ENCODE measurements at places on chromosomes 6 and 20. TPM values are rescaled to one million over a fixed set of nuclear protein-coding genes. Genes with fewer than 3 reads are reported as not detected.

The RFX6 gene
- polyA plus RNA-seq: 20.8 TPM

GRCh38 chr6:55601120-55601519 lies 22.1 kb upstream of the HMGCLL1 start:
- H3K27ac ChIP-seq: no peak overlapping the region
- DNase-seq: no peak
- no peaks in the 10 kb centered on the region for H3K27me3 ChIP-seq
- H3K4me3 ChIP-seq: no peak overlapping the region

DNA sequence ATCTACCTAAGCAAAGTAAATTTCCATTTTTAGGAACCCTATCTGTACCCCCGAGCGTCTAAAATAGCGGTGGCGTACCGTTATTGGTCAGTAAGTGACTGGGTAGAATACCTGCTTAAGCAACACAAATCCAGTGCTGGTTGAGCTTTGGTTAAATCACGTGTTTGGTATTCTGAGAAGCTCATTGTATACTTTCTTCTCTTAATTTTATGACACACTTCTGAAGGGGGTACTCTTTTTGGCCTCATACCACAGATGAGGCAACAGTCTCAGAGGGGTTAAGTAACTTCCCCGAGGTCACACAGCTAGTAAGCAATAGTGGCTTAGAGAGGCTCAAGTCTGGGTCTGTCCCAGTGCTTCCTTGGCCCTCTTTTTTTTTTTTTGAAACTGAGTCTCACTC lies 151.2 kb downstream of the TFAP2C start:
- H3K4me1 ChIP-seq: no peaks in the 10 kb centered on the region
- no peak for DNase-seq
- no peaks in the 10 kb centered on the region for H3K36me3 ChIP-seq
- no peaks in the 10 kb centered on the region for H3K27me3 ChIP-seq
- no peak overlapping the region for H3K27ac ChIP-seq
- H3K4me3 ChIP-seq: no peak overlapping the region

DNA sequence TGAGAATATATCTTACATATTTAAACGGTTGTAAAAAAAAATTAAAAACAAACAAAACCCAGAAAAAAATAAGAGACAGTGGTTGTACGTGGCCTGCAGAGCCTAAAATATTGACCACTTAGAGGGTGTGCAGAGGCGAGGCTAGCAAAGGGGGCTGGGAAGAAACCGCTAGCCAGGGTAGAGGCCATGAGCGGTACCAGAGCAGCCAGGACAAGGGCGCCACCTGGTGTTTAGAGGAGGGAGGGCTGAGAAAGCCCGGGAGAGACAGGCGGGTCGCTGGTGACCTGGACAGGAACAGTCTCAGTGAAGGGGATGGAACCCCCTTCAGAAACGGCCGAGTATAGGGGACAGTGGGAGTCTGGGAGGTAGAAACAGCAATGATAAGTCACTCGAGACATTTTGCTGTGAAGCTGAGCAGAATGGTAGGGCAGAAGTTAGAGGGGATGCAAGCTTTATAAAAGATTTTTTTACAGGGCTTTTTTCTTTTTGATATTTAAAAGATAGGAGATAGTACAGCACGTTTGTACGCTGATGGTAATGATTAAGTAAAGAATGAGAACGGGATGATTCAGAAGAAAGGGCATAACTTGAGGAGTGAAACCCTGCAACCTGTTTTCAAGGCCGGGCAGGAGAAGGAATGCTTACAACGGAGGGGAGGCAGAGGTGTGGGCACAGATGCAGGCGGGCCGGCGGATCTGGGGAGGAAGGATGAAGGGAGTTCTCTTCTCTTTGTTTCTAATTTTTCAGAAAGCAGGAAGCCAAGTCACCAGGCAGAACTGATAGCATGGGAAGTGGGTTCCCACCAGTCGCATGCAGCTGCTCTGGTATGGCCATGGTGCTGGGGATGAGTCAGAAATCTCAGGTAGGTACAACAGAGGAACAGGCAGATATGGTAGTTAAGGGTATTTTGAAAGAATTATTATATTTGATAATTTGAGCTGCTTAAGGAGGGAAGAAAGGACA lies 76.2 kb downstream of the FAM229B start:
- H3K36me3 ChIP-seq: no peaks in the 10 kb centered on the region
- peak; percentile 44 for DNase-seq

DNA sequence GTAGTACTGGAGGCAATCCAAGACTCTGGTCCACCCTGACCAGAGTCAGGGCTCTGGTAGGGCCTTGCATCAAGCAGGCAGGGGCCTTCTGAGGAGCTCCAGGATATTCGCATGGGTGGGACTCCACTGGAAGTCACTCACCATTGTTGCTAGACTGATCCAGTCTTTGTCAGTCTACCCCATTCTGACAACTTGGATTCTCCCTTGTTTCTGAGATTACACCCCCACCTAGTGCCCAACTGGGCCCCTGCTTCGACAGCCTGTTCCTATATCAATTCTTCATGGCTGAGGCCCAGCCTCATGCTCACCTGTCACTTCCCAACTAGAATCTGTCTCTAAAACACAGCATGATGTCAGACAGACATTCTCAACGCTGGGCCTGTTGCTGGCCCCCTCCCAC lies 5.2 kb downstream of the SLC35D3 start:
- H3K4me3 ChIP-seq: no peak overlapping the region
- no peaks in the 10 kb centered on the region for H3K4me1 ChIP-seq
- no peaks in the 10 kb centered on the region for H3K36me3 ChIP-seq
- no peak overlapping the region for H3K27ac ChIP-seq

GRCh38 chr6:15358579-15359327 lies 112.9 kb downstream of the JARID2 start:
- no peak for DNase-seq
- peaks cover 6% of the 10 kb centered on the region for H3K4me1 ChIP-seq
- no peaks in the 10 kb centered on the region for H3K36me3 ChIP-seq
- no peak overlapping the region for H3K27ac ChIP-seq

DNA sequence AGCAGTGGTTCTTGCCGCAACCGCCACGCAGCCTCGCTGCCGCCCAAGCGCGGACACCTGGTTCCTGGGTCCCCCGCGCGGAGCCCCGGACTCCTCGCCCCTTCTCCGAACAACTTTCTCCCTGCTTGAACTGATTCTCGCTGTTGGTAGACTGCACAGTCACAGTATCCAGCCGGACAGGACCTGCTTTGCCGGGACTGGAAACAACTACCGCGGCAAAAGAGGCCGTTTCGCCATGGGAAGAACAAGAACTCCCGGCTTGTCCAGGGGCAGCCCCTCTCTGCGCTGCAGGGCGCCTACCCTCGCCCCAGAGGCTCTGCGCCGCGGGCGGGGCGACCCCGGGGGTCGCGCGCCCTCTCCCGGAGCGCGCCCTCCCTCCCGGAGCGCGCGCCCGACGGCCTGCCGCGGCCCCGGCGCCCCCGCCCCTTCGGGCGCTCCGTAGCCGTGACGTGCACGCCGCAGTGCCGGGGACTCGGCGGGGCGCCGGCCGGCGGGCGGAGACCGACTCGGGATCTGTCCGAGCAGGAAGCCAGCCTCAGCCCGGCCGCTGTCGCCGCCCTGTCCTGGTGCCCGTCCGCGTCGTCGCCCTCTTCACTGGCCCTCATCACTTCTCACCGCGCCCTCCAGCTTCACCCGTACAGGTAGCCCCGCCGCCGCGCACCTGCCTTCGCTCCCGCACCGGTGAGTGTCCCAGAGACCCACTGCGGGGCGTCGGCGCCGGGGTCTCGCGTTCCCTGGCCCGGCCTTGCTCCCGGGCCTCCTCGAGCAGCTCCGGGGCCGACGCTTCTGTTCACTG lies at the start of gene MYO6:
TSS of gene MYO6 (plus strand) at position 497 of the 796 bp plus-strand sequence. CDS start 68,309 bp downstream, outside the sequence.
- peak within 1 kb of the TSS; percentile 82 for H3K4me3 ChIP-seq
- H3K27me3 ChIP-seq: no peaks in the 10 kb centered on the region
- peak within 1 kb of the TSS; percentile 91 for H3K27ac ChIP-seq
- H3K36me3 ChIP-seq: no peaks in the 10 kb centered on the region
- DNase-seq: peak; percentile 78
- H3K4me1 ChIP-seq: peaks cover 16% of the 10 kb centered on the region

DNA sequence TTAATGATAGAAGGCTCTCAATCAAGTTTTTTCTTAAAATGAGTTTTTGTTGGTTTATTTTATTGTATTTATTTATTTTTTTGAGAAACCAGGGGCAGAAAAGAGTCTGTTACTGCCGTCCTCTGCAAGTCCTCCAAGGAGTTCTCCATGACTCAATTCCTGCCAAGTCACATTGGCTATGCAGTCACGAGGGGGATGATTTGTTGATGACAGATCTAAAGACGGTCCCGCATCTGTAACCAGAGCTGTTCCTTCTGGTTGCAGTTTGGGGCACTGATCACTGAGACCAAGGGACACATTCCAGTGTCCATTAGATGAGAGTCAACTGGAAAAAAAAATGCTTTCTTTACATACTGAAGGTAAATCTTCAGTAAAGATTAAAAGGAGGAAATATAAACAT lies 13.9 kb upstream of the TSHZ2 start:
- H3K4me3 ChIP-seq: no peak overlapping the region
- no peak overlapping the region for H3K27ac ChIP-seq
- H3K4me1 ChIP-seq: no peaks in the 10 kb centered on the region
- H3K36me3 ChIP-seq: no peaks in the 10 kb centered on the region

DNA sequence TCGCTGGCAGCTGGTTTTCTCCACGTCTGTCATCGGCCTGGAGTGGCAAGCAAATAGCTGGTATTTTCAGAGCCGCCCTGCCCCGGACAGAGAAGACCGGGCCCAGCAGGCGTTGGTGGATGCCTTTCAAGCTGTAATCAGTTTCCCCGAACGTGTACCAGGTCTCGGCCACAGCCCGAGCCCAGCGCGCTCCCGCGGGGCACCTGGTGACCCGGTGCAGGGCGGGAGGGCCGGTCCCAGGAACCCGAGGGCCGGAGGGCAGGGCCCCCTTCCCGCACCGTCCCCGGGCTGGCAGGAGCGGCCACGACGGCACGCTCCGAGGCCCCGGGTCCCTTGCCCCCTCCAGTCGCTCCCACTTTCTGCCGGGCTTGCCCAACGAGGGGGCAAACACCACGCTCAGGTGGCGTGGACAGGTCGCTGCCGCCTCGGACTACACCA lies 348 bp upstream of the PYGB start:
- H3K4me3 ChIP-seq: peak overlapping the region; percentile 50
- peak overlapping the region; percentile 81 for H3K27ac ChIP-seq
- no peaks in the 10 kb centered on the region for H3K36me3 ChIP-seq
- peaks cover 6% of the 10 kb centered on the region for H3K4me1 ChIP-seq

GRCh38 chr20:19785983-19786285 lies 27.9 kb downstream of the RIN2 start:
- H3K27ac ChIP-seq: no peak overlapping the region
- no peaks in the 10 kb centered on the region for H3K27me3 ChIP-seq
- H3K4me3 ChIP-seq: no peak overlapping the region
- H3K4me1 ChIP-seq: peaks cover 4% of the 10 kb centered on the region

DNA sequence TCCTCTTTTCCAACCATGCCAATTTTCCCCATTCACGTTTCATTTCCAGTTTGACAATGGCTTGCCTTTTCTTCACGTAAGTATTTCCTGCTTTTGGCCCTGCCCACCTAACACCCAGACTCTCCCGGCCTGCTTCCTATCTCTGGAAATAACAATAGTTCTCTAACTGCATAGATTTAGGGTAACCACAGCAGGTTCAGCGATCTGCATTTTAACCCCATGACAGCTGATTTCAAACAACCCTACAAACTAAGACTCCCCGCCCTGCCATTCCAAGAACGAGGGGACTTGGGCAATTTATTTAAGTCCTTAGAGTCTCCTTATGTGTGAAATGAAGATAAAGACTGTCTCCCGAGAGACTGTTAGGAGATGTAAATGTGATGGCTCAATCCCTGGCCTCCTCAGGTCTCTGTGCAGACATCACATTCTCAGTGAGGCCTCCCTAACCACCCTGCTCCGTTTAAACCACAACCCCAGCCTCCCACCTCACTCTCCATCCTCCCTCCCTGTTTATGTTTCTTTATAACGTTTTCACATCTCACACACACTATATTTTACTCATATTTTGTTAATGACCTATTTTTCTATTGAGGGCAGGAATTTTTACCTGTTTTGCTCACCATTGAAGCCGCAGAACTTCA lies 134.8 kb downstream of the GJA10 start:
- H3K27ac ChIP-seq: no peak overlapping the region
- no peak for DNase-seq
- H3K4me3 ChIP-seq: no peak overlapping the region
- H3K27me3 ChIP-seq: no peaks in the 10 kb centered on the region
- no peaks in the 10 kb centered on the region for H3K4me1 ChIP-seq
- H3K36me3 ChIP-seq: no peaks in the 10 kb centered on the region

GRCh38 chr20:34445177-34446065 lies 70.8 kb upstream of the DYNLRB1 start:
- peaks cover 3% of the 10 kb centered on the region for H3K36me3 ChIP-seq
- no peak for DNase-seq
- H3K27ac ChIP-seq: no peak overlapping the region
- H3K4me1 ChIP-seq: no peaks in the 10 kb centered on the region
- H3K4me3 ChIP-seq: no peak overlapping the region
